ENCODE measurements at places on chromosomes 1 and 21.

- DNase-seq = no peak
These were observed 81.1 kb downstream of the TENT5C start for GRCh38 chr1:117686907-117687306.

- no peak for DNase-seq
These were observed 790 bp downstream of the TESK2 start for GRCh38 chr1:45490121-45490625.

DNA sequence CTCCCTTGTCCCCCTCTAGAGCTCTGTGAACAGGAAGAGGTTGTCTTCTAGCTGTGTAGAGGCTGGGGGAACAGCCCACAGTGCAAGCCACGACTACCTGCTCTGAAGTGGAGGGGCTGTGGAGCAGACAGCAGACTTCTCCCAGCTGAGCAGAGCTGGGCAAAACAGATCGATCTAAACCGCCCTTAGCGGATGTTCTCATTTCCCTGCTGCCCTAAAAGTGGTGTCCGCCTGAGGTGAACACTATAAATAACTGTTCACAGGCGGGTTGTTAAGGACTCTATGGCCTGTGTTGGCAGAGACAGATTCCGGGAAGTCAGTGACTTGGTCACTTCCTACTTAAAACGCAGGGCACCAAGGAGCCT, 203.2 kb downstream of the RHOU start:
- no peak for DNase-seq

- DNase-seq = no peak
These were observed 147.1 kb upstream of the ARHGEF16 start for GRCh38 chr1:3307359-3307758.

GRCh38 chr1:179175011-179175841, 54.3 kb downstream of the ABL2 start:
- no peak for DNase-seq

DNA sequence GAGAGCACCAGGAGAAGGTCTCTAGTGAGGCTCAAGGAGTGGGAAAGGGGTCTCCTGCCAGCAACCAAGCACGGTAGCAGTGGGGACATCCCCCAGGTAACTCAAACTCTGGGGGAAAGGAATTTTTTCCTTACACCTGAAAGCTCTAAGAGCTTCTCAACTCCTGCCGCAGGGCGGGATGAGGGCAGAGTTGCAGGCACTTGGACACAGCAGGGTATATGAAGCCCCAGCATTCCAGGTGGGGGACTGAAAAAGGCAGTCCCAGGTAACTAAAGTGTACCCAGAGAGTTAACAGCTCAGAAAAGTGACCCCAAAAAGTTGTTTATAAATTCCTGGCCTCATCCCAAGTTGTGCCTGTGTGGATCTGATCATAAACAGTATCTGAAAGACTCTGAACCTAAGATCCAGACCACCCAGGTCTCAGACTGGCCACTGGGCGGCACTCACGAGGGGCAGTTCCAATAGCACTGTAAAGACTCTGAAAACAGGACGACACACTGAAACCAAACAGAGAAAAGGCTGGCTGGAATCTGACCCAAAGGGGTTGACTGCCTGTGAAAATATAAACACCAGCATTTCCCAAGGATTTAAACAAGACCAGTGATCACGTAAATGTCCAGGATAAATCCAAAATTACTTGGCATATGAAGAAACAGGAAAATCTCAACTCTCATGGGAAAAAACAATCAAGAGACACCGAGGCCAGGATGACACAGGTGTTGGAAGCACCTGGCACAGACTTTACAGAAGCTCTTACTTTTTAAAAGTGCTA, 47.5 kb downstream of the HSF2BP start:
- peak; percentile 34 for DNase-seq

GRCh38 chr1:102879439-102879993, 228.8 kb downstream of the COL11A1 start:
- no peak for DNase-seq

- no peak for DNase-seq
These were observed 15.3 kb downstream of the SPATA46 start for GRCh38 chr1:162361349-162361748.
